ENCODE measurements at places on chromosomes 12 and 14.
A peak's percentile ranks its signal among the peaks of the same experiment; 100 is the strongest.

GRCh38 chr12:4421590-4422031 is 24.0 kb downstream of the FGF6 start:
- no peak for DNase-seq

- DNase-seq = no peak
Measured at GRCh38 chr12:116528065-116528464, 31.1 kb upstream of the MAP1LC3B2 start.

DNA sequence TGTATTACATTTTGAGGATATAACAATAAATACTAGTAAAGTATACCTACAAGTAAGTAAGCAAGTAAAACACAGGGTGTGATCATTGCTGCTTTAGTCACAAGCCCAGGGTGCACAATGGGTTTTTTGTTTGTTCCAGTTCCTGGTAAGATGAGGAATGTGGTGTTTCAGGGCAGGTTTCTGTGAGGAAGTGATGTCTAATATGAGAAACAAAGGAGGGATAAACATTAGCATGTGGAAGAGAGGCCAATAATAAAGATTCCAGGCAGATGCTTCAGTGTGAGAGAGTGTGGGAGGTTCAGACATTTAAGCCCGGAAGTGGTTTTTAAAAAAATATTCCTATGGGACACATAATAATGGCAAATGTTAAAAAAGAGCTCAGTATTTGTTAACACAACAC is 808.1 kb upstream of the USP15 start:
- DNase-seq = no peak

DNA sequence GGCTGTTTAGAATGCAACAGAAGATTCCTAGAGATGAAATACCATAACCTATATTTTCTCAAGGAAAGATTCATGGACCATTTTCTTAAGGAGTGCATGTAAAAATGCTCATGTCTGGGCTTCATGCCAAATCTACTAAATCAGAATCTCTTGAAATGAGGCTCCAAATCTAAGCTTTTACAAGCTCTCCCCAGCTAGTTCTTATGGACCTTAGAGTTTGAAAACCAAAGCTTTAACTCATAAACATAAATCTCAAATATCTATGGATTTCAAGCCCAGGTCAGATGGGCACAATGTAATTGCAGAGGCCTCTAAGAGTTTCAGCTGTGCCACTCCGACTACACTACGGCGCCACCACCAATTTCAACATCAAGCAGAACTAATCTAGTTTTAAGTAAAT is 117.3 kb upstream of the CAND1 start:
- DNase-seq = no peak

DNA sequence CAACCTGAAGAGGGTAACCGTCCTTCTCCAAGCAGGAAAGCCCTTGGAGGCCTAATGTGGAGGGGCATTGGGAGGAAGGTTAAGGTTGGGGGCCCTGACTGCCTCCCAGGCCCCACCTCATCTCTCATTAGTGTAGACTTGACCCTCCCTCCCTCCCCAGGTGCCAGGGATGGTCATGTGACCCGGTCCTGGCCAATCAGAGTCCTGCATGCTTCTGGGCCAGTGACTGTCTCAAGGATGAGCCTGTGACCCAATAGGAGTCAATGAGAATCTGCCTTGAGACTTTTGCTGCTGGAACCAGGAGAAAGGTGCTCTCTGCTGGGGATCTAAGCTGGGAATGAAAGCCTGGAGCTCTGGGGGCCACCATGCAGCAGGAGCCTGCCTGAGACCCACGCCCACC is 70.8 kb downstream of the NCOR2 start:
- DNase-seq = no peak

GRCh38 chr12:21444193-21445146 is 7.0 kb downstream of the PYROXD1 start:
- no peak for DNase-seq

- no peak for DNase-seq
Measured at GRCh38 chr12:89350260-89350629, 2.1 kb downstream of the DUSP6 start.

DNA sequence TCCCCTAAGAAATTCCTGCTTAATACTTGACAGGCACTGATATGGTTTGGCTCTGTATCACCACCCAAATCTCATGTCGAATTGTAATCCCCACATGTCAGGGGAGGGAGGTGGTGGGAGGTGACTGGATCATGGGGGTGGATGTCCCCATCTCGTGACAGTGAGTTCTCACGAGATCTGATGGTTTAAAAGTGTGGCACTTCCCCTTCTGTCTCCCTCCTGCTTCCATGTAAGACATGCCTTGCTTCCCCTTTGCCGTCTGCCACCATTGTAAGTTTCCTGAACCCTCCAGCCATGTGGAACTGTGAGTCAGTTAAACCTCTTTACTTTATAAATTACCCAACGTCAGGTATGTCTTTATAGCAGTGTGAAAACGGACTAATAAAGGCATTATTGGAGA is 198.0 kb downstream of the FOXN3 start:
- DNase-seq = no peak

DNA sequence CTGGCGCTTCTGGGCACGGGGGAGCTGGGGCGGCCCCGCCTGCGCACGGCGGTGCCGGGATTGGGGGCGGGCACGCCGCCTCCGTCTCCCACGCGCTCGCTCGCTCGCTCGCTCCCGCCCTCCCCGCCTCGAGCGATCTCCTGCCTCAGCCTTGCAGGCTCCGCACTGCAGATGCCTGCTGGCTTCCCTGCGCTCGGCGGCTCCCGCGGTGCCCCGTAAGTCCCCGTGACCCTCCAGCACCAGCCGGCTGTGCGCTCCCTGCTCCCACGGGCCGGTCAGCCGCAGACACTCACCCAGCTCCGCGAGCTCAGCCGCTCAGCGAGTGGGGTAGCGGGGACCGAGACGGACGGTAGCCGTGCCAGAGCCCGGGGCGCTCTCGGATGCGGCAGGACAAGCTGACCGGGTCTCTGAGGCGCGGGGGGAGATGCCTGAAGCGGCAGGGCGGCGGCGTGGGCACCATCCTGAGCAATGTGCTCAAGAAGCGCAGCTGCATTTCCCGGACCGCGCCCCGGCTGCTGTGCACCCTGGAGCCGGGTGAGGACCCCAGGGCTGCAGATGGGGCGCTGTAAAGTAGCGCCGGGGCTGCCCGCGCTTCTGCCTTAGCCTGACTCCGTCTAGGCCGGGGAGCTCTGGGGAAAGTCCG is at the start of gene TBC1D30:
Gene TBC1D30, plus strand, starts transcription at position 148 of the 643 bp plus-strand sequence. Its CDS starts 233 bp downstream, at position 381.
- no peak for DNase-seq

DNA sequence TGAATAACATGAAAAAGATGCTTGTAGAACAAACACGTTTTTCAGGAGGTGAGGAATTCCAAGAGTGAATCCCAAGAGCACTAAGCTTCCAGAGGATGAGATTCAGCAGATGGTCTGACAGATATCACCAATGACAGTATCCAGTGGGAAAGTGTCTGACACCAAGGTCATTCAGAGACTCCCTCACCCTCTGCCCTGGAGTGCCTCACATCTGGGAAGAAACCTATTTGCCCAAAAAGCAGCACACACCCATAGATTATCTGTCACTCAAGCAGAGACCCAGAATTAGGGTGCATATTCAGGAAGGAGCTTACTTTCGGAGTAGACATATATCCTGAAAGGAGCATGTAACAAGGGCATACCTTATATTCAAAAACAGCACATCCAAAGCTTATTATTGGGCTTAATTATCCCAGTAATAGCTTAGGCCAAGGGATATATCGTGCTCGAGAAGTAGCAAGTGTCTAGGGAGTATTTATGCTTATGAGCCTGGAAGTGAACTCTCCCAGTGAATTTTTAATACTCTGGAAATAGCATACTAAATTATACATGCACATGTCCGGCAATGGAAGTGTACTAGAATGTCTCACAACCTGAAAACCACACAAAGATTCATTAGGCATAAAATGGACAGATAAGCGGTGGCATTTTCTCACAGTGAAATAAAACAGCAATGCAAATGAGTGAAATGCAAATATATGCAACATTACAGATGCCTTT is 998.1 kb upstream of the TMEM132C start:
- no peak for DNase-seq

GRCh38 chr12:28177461-28177860 is 12.8 kb upstream of the CCDC91 start:
- no peak for DNase-seq

DNA sequence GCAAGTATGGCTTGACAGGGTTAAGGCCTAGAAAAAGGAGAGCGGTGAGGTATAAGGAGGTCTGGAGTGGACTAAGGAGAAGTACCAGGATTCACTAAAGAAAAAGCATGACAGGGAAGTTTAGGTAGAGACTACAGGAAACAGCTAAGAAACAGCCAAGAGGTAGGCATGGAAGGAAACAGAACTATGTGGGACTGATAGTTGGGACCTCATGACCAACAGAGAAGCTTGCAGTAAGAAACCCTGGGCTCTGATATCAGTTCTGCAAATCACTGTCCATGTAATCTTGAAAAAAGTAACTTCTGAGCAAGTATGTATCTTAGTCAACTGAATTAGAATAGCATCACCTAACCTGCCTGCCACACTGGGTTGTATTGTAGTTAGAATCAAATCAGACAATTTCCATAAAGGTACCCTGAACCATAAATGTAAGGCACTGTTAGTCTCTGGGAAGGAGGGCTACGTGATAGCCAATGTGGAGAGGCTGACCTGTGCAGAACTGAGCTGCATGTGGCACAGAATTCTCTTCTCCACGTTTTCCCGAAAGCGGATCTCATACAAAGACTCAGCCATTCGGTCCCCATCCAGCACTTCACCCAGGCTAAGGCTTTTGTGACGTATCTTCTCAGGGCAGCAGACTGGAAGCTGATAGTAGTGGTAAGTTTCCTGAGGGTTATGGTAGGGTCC is 912 bp downstream of the TM9SF1 start:
- no peak for DNase-seq

- DNase-seq = no peak
Measured at GRCh38 chr14:52467515-52468266, 84.6 kb downstream of the TXNDC16 start.

DNA sequence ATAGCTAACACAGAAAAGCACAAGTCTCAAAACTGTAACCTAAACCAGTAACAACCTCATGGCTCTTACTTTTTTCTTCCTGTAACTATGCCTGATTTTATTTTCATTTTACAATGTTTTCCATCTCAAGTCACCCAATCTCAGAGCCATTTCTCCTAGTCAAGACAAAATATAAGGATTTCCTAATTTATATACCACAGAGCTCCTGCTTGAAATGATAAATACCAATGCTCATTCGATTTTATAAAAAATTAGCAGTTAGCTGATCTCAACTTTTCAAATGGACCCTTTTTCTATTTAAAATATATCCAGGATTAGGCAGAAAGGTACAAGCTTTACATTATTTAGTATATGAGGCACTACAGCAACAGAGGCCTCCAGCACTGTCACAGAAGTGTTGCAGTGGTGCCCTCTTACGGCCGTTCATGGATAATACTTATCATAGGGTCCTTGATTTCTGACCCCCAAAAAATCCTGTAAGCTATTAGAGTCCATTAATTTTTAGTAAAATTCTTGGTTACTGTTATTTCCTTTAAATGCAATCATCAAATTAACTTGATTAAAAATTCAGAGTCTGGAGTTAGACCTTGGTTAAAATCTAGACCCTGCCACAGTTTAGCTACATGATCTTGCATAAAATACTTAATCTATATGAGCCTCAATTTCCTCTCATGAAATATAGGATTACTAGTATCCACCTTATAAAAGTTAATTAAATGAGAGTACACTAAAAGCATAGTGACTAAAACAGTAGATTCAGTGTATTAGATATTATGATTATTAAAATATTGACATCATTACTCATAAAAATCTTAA is 68.3 kb downstream of the SEC23A start:
- DNase-seq = no peak

- no peak for DNase-seq
Measured at GRCh38 chr14:89504091-89504490, 87.1 kb upstream of the FOXN3 start.

DNA sequence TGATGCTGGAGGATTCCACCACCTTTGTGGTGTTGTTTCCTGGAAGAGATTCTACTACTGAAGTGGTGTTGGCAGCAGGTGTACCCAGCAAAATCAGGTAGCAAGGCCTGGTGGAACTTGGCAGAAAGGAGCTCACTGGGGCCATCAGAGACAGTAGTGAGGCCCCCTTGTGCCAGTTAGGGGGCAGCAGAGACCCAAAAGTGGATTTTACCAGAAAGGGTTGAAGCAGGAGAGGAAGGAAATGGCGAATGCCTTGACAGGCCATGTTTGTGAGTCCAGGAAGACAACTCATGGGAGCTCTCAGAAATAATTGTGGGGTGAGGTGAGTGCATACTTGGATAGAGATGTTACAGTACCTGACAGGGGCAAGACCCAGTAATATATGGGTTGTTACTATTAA is 137.7 kb upstream of the FGD4 start:
- no peak for DNase-seq

DNA sequence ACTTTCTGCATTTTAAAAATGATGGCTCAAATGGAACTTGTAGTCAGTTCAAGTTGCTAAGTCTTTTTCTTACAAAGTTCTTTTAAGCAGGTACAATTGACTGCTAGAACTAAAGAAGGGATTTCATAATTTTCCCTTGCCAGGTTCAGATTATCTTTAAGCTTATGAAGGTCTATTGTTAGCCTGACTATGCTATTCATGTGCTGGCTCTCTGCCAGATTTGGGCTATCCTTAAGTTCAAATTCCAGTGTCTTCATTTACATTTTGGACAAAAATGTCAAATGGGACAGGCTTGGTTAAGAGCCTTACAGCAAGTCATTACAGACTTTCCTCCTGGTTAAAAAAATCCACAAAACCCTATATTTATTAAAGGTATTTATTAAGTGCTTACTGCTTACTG is 42.3 kb downstream of the INSM2 start:
- no peak for DNase-seq

DNA sequence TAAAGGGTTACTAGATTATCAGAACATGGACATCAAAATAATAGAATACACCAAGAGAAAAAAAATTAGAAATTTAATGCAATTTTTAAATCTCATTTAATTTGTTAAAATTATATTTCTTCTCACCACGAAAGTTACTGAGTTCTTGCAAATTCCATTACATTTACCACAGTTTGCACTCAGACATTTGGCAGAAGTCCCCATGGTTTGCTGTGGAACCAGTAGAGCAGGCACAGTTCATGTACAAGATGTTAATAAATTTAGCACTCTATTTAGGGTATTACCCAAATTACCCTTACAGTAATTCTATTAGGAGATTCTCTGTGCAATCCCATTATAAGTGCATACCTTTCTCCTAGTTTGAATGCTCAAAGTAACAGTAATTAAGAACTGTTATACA is 9.7 kb downstream of the SCN8A start:
- no peak for DNase-seq

GRCh38 chr14:68781161-68782021 is 11.5 kb downstream of the ZFP36L1 start:
- peak; percentile 63 for DNase-seq

All from cardiac septum (tissue), 1 donor.